ENCODE measurements at places on chromosomes 11 and 22. TPM values are rescaled to one million over a fixed set of nuclear protein-coding genes. Genes with fewer than 3 reads are reported as not detected.
A peak's percentile ranks its signal among the peaks of the same experiment; 100 is the strongest.

DNA sequence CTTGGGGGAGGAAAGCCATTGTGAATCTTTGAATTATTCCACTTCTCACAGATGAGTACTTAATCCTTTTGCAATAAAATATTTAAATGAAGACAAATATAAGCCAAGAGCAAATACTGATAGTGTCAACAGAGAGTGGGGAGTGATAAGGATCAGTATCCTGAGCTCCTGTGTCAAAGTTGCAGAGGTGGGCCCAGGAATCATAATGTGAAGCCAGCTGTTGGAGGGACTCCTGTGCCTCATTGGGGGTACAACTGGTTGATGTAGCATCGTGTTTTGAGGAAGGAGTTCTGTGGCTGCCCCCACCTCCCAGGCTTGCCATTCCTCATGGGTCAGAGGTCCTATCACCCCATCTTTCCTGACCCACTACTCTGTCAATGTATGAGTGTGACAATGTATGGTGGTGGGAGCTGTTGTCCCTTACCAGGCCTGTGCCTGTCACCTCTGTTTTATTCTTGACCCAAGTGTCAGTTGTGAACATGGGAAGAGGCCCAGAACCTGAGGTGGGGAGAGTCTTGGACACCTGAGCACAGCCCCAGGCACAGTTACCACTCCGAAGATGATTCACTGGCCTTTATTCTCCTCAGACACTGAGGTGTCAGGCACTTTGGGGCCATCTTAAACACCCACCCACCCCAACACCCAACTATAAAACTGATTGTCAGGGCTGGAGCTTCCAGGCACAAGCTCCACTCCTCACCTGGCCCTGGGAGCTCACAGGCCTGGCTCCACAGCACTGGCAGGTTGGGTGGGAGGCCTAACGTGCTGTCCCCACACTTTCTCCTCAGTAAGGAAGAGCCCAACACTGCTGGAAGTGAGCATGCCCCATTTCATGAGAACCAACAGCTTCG lies 38.4 kb downstream of the KCNQ1OT1 start:
- no peak for DNase-seq

The TKFC gene
- 33.9 TPM for total RNA-seq

The RCOR2 gene
- total RNA-seq, result 0.09 TPM

The MUC5B gene
- not detected for total RNA-seq

The DBX1 gene
- total RNA-seq, result not detected

DNA sequence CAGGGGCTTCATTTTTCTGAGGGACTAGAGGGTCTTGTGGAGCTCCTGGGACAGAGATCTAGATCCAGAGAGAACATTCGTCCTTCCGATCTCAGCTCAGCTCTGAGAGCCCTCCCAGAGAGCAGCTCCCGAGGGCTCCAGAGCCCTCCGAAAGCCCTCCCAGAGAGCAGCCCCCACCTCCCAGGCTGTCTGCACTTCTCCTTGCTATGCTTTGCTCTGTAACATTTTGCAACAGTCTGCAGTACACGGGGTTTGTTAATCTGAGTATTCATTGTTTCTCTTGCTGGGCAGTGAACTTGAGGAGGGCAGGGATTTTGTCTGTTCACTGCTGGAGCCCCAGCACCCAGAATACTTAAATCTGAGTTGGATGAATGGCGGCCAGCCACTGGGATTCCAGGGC lies 2.6 kb downstream of the GGA1 start:
- no peak for DNase-seq

DNA sequence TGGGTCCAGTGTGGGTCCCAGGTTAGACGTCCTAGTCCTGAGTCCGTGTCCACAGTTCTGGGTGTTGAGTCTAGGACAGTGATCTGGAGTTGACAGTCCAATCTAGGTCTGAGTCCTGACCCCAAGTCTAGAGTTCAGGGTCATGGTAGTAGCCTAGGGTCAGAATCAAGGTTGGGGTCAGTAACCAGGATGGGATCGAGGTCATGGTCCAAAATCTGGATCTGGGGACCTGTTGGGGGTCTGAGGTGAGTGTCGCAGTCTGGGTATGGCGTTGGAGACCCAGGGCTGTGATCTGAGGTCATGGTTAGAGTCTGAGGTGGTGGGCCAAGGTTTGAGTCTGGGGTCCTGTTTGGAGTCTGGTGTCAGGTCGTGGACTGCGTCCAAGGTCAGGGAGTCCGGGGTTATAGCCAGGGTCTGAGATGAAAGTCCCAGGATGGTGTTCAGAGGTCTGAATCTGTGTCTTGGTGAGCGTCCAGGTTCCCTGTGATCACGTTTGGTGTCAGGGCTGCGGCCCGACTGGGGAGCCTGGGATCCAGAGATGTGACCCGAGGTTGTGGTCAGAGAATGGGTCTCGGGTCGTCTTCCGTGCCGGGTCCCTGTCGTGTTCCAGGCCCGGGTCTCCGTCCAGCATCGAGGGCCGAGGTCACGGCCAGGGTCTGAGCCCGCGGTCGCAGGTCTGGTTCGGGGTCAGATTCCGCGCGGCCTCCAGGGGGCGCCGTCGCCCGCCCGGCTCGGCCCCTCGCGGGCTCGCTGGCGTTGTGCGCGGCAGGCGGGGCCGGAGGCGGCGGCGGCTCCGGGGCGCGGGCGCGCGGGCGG lies 432 bp upstream of the GRK2 start:
- peak; percentile 77 for DNase-seq

The CCDC88B gene
- total RNA-seq, result 1.2 TPM

DNA sequence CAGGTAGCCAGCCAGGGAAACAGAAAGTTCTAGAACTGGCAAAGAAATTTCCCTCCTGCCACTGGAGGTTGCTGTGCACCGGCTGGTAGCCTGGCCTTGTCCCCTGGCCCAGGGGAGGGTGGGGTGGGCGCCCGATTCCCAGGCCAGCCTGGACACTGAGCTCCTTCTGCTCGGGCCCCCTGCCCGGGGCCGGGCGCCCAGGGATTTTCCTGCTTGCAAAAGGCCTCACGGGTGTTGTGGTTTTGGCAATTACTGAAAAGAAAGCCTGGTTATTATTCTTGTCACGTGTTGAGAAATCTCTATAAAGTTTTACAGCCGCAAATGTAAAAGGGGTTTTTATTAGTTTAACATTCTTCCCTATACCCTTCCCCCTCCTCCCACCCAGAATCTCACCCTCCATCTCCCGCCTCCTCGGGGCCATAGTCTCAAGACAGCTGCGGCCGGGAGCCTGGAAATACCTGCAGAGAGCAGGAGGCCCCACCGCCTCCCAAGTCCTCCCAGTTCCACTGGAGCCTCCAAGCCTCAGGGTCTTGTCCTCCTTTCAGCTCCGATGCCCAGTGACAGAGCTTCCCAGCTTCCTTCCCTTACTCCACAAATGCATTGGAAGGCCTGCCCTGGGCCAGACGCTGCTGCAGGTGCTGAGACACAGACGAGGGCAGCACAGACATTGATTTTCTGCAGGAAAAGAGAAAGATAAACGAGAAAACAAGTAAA lies 1515.6 kb downstream of the TBC1D22A start:
- DNase-seq, result no peak
